ENCODE measurements at places on chromosomes 4 and X. TPM values are rescaled to one million over a fixed set of nuclear protein-coding genes. Genes with fewer than 3 reads are reported as not detected.

The SHOX gene
- total RNA-seq: not detected

- no peak for DNase-seq
Measured at GRCh38 chr4:152112190-152112589, 351.4 kb upstream of the GATB start.

The OGT gene
- 331 TPM for total RNA-seq

The GUCY1A1 gene
- total RNA-seq: not detected

DNA sequence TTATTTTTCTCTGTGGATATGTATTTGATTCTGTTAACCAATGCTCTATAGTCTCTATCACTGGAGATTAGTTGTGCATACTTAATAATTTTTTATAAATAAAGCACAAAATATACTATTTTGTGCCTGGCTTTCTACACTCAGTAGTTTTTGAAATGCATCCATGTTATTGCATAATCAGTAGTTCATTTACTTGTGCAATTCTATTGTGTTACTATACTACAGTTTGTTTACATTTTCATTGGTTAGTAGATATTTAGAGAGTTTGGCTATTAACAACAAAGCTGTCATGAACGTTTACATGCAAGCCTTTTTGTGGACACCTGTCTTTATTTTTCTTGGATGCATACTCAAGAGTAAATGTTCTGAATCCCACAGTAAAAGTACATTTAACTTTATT is 265.0 kb upstream of the FAT4 start:
- no peak for DNase-seq
